Effector memory CD4-positive, alpha-beta T cell (primary cell): ENCODE measurements at places on chromosomes 5 and 9.

DNA sequence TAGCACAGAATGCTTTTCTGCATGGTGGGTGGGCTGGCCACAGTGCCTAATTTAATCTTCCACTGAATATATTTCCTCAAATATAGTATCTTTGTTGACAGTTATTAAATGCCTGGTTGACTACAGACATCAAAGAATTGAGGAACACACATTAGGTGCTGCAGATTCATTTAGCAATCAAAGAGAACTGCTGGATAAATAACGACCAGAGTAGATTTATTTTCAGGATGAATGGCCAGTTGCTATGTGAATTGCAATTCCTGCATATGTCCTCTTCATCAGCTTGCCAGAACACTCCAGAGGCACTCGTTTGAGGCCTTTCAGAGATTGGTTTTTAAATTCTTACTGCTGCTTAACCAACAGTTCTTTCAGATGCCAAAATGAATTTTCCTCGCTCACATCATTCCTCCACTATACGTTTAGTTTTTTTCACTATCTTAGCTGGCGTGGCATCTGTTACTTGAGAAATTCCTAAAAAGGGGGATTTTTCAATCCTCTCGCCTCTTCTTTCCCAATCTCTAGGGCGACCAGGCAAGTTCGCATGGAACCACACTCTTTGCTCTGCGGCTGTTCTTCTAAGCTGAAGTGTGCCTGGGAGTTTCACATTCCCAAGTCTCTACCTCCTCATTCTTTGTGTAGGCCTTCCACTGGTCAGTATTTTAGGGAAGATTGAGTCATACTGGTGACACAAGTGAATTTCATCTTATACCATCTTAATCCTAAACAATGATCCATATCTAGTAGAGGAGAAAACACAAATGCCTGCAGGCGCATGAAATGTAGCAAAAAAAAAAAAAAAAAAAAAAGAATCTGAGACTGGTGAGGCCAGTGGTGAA is 237.1 kb upstream of the NMUR2 start:
- no peak for DNase-seq

- DNase-seq: no peak
Measured at GRCh38 chr9:4137234-4137633, 162.6 kb downstream of the GLIS3 start.

- DNase-seq: no peak
Measured at GRCh38 chr9:89815061-89815902, 210.5 kb downstream of the GADD45G start.

- DNase-seq: no peak
Measured at GRCh38 chr9:28770226-28770625, 1196.9 kb upstream of the C9orf72 start.

DNA sequence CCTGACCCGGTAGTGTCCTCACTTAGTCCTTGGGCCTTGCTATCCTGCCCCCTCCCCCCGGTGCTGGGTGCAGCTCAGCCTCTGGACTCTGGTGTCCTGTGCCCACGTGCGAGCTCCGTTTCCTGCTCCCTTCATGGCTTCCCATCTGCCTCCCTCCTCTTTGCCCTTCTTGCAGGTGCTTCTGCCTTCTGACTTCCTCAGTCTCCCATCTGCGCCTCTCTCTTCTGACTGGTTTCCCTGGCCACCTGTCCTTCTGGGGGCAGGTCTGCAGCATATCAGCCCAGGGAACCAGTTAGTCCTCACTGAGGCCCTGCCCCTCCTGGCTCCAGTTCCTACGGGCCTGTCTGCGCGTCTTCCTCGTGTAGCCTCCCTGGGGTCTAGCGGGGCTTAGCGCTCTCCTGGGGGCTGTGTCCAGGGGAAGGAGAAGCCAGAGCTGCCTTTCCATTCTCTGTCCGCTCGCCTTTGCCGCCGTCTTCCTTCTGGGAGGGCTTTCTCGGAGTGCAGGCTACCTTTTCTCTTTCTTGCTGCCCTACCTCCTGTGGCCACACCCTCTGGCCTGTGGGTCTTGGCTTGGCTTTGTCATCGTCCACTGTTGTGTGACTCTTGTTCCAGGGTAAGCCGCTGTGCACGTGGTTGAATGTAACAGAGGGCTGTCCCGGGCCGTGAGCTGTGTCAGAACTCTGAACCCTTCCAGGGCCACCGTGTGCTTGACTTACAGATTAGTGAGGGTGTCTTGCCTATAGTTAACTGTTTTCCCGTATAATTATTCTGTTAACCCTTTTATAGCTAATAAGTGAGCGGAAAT is 51.8 kb downstream of the EHMT1 start:
- DNase-seq: no peak

DNA sequence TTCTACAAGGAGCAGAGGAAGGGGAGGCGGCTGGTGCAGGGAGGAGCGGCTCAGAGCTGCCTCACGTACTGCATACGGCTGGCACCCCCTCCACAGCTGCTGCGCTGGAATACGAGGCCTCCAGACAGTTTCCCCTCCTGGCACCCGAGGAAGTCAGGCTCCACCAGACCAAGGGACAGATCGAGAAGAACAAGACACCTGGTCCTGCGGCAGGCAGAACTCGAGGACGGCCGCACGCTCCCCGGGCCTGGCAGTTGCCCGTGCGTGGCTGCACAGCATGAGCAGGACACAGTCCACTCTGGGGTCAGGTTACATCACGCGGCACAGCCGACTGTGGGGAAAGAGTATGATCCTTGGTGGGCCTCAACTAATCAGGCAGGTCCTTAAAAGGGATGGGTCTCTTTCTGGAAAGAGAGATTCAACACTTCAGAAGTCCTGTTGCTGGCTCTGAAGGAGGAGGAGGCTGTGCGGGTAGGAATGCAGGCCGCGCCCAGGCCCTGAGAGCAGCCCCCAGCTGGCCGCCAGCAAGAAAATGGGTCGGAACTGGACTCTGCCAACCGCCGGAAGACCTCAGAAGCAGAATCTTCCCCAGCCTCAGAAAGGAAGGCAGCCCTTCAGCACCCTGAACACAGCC is 11.6 kb downstream of the UBAC1 start:
- DNase-seq: no peak

- no peak for DNase-seq
Measured at GRCh38 chr5:179867079-179867465, 8.5 kb upstream of the MRNIP start.

- no peak for DNase-seq
Measured at GRCh38 chr5:116922532-116922931, 347.9 kb upstream of the SEMA6A start.

- DNase-seq: no peak
Measured at GRCh38 chr5:140549237-140550144, 2.0 kb downstream of the EIF4EBP3 start.

- DNase-seq: no peak
Measured at GRCh38 chr9:82598241-82599039, 464.5 kb downstream of the RASEF start.

DNA sequence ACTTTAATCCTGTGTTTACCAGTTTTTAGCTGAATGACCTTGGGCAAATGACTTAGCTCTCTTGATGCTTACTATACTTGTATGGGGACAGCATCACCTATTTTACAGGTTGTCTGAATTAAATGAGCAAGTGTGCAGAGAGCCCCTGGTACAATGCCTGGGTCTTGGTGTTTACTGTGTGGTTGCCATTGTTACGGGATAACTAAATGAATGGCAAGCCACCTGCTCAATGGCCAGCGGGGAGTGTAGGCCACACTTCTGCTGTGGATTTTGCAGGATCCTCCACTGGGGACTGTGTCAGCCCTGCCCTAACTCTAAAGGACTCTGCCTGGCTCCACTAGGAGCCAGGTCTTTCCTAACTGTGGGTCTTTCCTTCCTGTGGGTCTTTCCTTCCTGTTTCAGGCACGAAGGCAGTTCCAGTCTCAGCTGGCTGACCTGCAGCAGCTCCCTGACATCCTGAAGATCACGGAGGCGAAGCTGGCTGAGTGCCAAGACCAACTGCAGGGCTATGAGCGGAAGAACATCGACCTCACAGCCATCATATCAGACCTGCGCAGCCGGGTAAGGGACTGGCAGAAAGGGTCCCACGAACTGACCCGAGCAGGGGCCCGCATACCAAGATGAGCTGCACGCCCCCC is 10.3 kb upstream of the GLE1 start:
- DNase-seq: no peak

DNA sequence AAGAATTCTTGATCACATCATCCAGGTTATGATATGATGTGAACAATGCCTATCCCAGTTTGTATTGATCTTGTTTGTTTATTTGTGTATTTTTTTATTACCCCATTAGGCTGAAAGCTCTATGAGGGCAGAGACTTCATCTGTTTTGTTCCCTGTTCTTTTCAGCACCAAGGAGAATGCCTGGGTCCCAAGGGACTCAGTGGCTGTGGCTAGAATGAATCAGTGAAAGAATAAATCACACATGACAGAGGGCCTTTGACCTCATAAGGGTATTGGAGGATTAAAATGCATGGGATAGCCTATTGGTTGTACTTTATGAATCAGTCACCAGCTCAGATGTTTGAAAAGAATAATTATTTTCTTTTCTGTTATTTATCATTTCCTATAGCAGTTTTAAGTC is 292.2 kb downstream of the GAS1 start:
- no peak for DNase-seq

DNA sequence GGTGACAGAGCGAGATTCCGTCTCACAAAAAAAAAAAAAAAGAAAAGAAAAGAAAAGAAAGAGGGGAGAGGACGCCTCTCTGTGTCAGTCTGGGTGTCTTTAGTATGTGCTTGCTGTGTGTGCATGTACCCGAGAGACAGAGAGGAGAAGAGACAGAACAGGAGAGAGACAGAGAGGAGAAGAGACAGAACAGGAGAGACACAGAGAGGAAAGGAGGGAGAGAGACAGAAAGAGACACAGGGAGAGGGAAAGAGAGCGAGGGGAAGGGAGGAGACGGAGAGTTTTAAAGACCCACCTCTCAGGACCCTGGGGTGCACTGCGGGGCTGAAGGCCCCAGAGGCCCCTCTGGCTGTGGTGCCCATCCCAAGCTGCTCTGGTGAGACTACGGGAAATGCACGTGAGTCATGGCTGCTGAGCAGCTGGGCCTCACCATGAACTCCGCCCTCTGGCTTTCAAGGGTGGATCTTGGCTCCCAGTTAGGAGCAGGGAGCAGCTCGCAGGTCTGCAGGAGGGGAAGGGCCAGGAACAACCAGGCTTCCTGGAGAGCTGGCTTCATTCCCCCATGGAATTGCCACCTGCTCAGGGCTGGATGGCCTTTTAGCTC is 7.9 kb downstream of the SLC6A3 start:
- DNase-seq: no peak

- no peak for DNase-seq
Measured at GRCh38 chr9:95762322-95762721, 113.2 kb upstream of the ERCC6L2 start.

DNA sequence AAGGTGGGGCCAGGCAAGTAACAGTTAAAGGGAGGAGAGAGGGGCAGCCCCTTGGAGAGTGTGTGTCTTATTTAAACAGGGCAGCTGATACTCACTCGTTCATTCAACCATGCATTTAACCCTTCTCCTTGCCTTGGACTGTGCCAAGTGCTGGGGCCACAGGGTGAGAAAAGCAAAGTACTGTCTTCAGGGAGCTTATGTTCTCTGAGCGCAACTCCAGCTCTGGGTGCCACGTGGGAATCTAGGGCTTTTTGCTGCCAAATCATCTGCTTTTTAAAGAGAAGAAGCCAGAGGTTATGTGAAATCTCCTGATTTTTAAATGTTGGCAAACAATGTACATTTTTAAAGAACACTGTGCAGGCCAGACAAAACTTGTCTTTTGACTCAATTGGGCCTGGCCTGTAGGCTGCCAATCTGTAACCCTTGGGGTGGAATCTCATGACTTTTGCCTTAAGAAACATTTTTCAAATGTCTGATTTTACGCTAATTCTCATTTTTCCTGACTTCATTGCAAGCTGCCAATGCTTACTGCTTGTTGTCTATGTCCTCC is 157.8 kb downstream of the NTRK2 start:
- DNase-seq: no peak

- no peak for DNase-seq
Measured at GRCh38 chr9:115146581-115147021, 28.6 kb upstream of the TNC start.

GRCh38 chr9:97954550-97954989 is 16.6 kb upstream of the HEMGN start:
- DNase-seq: peak; percentile 28

DNA sequence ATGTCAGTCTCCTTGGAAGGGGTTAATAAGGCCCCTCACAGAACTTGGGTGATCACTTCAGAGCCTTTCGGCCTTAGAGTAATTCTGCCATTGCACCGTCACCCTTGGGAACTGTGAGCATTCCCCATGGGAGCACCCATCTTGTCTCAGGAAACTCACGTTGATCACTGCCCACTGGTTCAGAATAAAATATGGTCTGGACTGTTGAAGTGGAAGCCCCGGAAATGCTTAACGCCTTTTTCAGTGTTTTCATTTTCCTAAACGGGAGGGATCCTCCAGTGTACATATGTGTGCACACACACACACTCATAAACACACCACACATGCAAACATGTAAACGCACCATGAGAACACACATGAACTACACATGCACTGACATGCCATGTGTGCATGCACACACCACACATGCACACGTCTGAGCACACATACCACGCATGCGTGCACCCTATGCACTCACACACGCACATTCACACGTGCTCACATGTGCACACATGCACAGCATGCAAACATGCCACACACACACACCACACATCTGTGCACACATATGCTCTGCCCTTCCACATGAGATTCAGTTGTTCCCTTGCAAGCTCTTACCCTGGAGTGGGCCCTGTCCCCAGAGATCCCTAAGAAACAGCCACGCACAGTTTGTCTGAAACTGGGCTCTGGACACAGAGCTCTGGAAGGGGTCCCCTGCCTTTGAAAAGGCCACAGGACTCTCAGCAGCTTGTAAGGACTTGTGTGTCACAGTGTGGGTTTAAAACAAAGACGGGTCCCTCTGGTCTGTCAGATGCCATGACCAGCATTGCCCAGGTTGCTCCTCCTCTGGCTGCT is 17.0 kb downstream of the MRPL36 start:
- no peak for DNase-seq

GRCh38 chr5:111829701-111830100 is 72.7 kb upstream of the NREP start:
- no peak for DNase-seq

DNA sequence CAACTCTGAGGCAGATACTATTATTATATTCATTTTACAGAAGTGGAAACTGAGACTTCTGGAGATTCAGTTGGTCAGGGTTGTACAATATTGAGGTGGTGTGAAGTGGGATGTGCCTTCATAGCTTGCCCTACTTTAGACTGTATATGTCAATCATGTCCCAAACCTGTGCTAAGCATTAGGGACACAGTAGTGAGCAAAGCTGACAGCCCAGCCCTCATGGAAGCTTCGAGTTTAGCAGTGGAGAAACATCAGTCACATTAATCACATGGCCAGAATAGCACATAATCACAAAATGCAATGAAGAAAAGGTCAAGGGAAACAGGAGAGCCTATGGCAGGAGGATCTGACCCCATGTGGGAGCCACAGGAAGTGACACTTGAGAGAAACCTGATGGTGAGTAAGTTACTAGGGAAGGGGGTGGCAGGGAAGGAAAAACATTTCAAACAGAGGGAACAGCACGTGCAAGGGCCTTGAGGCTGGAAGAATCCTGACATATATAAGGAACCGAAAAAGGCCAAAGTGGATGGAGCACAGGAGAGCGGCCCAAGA is 20.5 kb upstream of the RALGPS1 start:
- DNase-seq: no peak

GRCh38 chr9:115234094-115234493 is 116.1 kb upstream of the TNC start:
- DNase-seq: no peak
